ENCODE measurements at places on chromosomes 2 and 18.

DNA sequence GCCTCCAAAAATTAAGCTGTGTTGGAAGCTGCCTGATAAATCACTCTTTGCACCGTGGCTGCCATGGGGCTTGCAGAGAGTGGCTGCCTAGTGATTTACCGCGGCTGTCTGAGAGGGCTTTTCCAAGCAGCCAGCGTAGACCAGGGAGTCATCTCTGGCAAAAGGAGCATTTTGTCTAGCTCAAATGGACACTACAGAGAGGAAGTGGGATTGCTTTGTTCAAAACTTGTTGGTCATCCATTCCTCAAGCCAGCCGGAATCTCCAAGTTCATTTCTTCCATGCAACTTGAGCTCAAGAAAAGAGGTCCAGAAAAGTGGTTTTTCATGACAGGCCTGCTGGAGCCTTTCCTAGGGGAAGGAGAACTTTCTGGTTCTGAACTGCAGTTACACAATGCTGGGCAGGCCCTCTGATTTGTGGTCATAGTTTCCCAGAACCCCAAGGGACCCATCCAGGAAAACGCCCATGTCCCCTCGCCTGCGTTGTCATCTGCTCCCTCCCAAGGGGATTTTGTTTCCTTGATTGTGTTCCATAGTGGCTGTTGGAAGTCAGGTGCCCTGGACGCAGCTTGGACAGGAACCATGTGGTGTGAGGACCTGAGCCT lies 108.1 kb downstream of the TRIB2 start:
- no peak for DNase-seq

DNA sequence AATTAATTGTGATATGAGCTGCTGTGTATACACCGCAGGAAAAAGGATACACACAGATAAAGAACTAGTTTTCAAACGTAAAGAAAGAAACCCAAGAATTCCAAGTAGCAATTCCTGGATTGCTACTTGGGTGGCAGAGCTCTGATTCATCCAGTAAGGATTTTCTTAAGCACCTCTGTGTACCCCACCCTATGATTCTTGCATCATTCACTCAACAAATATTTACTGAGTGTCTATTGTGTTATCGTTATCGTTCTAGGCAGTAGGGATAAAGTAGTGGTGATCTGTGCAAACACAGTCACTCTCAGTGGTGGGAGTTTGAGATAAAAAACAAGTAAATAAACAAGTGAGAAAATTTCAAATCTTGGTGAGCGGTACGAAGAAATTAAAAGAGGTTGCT lies 4.9 kb upstream of the TMEM200C start:
- DNase-seq: no peak

GRCh38 chr2:144889348-144889747 lies 369.4 kb upstream of the ZEB2 start:
- no peak for DNase-seq

GRCh38 chr18:62576845-62577512 lies 54.2 kb downstream of the ZCCHC2 start:
- DNase-seq: no peak

- no peak for DNase-seq
These were observed 44.3 kb upstream of the CABYR start for GRCh38 chr18:24094561-24094960.

DNA sequence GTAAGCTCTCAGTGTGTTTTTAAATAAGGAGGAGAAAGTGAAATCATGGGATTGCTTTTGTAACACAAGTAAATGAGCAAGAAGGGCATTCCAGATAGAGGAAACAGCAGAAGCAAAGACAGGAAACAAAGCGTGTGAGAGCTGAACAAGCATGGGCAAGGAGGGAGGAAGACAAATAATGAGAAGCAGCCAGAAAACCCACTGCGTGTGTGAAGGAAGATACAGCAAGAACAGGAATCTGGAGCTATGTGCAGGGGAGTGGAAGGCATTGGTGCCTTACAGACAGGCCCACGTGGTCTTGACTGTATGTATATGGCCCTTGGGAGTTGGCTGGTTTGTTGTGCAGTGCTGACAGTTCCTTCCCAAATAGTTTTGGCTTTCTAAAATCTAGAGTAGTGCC lies 88.6 kb downstream of the AAK1 start:
- DNase-seq: no peak

DNA sequence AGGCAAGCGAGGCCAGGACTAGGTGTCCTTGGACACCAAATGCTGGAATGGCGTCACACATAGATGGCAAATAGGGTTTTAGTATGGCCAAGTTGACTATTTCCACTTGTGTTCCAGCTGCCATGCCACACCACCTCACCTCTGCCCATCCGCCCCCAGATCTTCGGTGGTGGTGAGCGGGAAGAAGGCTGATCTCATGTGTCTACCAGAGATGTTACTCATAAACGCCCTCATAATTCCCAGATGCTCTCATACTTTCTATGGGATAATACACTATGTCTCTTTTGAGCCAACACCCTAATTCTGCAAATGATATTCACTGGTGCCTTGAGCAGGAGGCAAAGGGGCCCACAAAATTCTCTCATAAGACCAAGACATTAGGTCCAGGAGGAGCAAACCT lies 281.1 kb upstream of the FN1 start:
- DNase-seq: no peak

GRCh38 chr2:109337221-109337620 lies 208.2 kb downstream of the SH3RF3 start:
- DNase-seq: no peak

DNA sequence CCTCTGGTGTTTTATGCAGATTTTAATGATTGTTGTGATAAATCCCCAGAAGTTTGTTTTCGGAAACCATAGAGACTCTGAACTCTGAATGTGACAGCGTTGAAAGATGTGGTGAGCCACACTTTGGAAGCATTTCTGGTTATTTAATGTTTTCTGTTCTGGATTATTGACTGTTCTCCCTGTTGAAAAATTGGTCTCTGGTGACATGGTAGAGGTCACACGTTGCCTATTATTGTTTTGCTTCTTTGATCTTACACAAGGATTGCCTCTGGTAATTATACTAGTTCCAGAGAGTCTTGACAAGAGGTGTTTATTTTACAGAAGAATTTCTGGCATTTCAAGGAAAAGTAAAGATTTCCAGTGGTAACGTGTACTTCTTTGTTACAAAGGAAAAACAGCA lies 127.1 kb downstream of the GREB1L start:
- DNase-seq: no peak

DNA sequence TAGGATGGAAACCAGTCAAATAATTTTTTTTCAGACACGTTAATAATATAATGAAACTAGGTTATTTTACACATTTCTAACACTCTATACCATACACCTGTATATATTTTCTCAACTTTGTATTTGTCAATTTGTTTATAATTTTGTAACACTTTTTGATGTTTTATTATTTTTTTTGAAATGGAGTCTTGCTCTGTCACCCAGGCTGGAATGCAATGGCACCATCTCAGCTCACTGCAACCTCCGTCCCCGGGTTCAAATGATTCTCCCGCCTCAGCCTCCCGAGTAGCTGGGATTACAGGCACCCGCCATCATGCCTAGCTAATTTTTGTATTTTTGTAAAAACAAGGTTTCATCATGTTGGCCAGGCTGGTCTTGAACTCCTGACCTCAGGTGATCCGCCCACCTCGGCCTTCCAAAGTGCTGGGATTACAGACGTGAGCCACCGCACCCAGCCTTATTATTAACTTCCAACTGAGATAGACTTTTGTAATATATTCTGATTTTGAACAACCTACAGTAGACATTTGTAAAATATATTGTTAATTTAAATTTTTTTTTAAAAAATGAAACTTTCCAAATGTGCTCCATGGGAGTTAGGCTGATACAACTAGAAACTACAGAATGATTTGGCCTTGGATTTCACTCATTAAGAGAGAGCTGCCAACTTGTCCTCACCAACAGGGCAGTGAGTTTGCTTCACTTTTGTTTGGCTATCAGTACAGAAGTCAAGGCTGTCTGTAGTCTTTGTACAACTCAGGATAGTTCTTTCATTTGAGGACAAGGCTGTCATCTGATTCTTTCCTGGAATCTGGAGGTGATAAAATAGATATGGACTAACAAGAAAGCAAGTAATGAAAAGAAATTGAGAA lies 33.9 kb upstream of the COBLL1 start:
- DNase-seq: no peak

DNA sequence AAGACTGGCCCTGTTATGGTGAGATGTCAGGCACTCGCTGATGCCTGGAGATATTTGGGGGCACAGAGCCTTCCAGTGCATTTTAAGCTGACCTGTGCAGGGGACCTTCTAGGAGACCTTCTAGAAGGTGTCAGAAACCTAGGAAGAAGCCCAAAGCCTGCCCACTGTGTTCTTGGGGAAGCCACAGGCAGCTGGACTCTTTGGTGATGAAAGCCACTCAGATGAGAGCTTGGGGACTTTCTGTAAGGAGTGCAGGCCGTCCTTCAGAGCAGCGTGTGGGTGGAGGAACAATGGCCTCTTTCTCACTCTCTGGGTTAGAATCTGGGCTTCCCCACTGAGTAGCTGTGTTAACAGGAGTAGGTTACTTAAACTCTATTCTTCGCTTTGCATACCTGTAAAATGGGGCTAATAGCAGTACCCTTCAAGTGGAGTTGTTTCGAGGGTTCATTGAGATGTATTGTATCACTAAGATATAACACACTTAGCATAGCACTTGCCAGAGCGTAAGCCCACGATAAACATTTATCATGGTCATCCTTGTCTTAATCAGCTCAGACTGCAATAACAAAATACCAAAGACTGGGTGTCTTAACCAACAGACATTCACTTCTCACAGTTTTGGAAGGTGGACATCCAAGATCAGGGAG lies 322.3 kb upstream of the EPAS1 start:
- DNase-seq: no peak

- DNase-seq: no peak
These were observed 96.4 kb downstream of the MAPRE2 start for GRCh38 chr18:35137632-35138031.

- DNase-seq: no peak
These were observed 131.5 kb downstream of the SOCS6 start for GRCh38 chr18:70420146-70420898.

- no peak for DNase-seq
These were observed 78.8 kb downstream of the VWC2L start for GRCh38 chr2:214489702-214490101.

DNA sequence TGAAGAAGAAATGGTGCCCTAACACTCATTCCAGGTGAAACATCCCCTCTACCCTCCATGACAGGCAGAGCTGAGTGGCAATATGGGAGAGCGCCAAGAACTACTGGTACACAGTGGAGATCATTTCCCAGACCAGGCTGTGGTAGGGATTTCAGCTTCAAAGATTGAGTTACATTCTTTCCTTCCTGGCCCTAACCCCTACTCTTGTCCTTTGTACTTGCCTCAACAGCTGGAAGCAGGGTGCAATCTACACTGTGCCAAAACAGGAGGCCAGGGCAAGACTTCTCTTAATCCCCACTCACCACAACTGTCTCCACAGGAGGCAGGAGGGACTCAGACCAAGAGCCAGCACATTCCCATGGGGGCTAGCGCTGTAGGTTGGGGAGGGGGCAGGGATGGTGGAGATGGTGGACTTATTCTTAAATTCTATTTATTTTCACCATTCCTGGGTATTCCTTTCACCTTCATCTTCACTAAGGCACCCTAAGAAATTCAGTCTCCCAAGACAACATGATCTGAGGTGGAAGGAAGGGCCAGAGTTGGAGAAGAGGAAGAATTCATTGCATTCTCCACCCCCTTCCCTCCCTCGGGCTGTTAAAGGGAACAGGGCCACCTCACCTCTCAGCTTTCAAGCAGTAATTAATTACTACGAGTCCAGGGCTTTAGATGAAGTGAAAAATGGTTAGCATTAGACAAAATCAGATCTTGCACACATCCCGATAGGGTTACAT lies 65.9 kb downstream of the AAK1 start:
- DNase-seq: no peak

DNA sequence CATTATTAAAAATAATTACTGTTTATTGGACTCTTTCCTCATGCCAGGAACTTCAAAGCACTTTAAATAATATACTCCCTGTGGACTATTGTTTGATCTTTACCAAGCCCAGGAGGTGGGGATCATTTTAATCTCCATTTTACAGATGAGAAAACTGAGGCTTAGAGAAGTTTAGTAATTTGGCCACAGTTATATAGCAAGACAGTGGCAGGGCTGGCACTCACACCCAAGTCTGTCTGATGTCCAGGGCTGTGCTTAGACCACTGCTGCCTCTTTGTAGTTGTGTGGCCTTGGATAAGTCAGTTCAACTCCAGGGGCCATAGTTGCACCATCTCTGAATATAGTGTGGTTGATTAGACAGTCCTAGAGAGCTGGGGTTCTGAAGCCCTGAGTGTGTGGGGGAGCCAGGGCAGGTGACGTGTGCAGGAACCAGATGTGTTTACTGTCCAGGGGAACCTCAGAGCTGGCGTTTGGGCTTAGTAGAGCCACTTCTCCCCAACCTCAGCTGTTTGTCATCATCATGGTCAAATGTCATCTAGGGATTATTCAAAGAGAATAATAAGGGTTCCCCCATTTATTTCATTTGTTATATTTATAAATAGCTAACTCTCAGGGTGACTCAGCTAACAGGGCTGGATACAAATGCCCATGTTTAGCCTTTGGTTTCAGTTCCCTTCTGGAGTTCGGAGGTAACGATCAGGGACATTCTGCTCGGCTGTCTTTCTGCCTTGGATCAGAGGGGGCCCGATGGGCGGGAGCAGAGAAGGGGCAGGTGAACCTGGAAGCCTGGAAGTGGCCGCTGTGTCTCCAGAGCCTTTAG lies 68.0 kb downstream of the BOLA3 start:
- DNase-seq: no peak

All from cerebellar nuclear complex (tissue), 1 donor.